ENCODE measurements at places on chromosomes 7 and 10.

DNA sequence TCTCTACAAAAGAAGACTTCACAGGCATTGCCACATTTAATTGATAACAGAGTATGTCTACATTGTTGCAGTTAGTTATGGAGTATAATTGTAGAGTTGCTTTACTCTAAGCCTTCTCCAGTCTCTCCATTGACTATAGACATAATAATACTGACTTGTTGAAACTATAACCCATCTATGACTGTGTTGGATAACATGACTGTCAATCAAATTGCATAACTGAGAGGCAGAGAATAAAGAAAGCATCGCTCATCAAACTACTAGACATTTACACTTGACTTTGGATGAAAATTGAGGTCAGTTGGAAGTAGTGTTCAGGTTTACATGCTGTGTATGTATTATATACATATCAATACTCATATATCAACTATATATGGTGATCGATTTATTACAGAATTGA is 3.4 kb upstream of the ATXN7L1 start:
- DNase-seq, result no peak

GRCh38 chr7:116325517-116325916 is 115.2 kb downstream of the TES start:
- no peak for DNase-seq

DNA sequence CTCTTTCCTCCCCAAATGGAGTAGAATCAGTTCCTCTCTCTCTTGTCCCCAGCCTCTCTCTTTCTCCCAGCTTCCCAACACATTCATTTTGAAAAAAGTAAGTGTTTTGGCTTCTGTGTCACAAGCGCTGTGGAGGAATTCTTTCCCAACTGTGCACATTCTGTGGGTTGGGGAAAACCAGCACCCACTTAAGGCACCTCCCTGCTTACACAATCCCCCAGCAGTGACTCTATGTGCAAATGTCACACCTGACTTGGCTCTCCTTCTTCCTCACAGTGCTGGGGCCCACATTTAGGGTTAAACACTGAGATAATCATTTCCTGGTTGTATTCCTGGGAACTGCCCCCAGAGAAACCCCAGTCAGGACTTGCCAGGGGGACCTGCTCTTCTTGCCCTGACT is 358.1 kb upstream of the ZNF32 start:
- no peak for DNase-seq

GRCh38 chr10:93437946-93438612 is 44.1 kb downstream of the MYOF start:
- no peak for DNase-seq

GRCh38 chr7:159093351-159093971 is 51.2 kb downstream of the VIPR2 start:
- DNase-seq, result no peak

DNA sequence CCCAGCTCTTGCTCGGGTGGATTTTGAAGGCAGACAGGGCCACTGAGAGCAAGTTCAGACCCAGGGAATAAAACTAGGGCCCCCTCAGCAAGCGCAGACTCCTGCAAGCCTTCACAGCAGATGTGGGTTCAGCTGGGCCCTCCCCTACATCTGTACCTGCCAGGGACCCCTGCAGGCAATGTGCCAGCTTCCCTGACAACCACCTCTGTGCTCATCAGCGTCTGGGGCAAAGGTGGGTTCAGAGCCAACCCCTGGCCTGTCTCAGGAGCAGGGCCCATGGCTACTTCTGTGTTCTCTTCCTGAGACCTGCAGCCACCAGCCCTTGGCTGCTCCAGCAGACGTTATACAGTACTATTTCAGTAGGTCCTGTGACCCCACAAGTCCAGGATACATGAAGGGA is 189.5 kb downstream of the DIP2C start:
- no peak for DNase-seq

DNA sequence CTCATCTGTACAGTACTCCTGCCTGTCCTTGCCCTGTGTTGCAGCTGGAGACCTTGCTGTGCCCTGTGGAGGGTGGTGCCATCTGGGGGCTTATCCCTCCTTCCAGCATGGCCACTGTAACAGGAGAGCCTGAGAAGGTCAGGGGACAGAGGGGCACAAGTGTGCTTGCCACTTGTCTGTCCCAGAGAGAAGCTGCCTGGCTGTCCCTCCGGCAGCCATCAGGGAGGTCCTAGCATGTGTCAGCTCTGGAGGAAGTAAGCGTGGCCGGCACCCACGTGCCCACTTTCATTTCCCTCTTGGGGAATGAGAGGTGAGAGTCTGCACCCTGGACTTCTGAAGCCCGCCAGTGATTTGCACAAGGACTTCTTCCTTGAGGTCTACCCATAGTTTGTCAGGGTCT is 97.0 kb upstream of the PPIF start:
- DNase-seq, result no peak

DNA sequence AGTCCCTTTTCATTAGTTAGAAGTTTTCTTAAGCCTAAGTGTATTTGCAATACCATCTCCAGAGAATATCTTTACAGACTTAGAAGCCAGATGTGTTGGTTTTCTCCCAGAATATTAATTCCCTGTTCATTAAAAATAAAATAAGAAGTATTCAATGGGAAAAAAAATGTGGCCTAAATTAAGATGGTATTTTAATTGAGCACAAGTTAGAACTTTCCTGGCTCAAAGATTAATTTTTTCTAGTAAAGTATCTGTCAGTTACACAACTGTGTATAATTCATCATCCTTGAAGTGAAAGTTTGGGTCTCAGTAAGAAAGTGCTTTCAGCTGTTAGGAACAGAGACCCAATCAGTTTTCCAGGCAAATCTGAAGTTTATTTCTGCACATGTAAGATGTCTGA is 1179.5 kb upstream of the C7orf33 start:
- DNase-seq, result no peak

- DNase-seq, result no peak
Observed at GRCh38 chr10:656883-657282, 32.6 kb downstream of the DIP2C start.

GRCh38 chr10:90857635-90858460 is at the start of gene HTR7:
Gene HTR7, minus strand, starts transcription at chr10:90858039. Its CDS starts 368 bp downstream, at chr10:90857671.
- no peak for DNase-seq

DNA sequence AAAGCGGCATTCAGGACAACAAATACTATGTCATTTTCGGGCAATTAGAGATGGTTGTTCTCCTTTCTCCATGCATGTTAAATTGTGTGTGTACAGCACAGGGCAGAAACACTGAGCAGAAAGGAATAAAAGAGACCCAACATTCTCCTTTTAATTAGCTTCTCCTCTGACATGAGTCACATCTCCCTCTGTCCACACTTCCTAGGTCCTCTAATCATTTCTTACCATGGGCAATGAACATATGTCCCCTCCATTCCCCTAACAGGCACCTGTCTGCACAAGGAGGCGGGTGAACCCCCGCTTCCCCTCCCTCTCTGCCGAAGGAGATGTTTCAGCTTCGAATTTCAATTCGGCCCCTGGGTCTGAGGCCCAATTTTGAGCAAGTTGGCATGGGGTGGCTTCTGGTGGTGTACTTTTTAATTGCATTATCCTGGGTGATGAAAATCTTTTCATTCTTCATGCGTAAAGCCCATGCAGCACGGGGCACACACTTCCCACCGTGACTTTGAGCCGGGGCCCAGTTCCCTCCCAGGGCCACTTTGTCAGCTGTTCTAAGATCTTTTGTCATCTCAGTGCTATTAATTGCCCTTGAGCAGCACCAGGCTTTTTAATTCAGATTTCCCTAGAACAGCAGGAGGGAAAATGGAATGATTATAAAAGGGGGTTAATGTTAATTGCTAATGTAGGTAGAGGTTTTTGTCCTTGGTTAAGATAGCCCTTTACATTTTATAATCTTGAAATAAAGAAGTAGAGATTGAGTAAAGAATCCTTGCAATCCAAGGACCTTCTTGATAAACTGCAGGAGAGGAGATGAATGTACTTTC is 219.5 kb upstream of the NRP1 start:
- no peak for DNase-seq

- DNase-seq, result no peak
Observed at GRCh38 chr10:132867801-132868644, 74.3 kb downstream of the CFAP46 start.

GRCh38 chr10:69835233-69835632 is 33.5 kb downstream of the COL13A1 start:
- no peak for DNase-seq

DNA sequence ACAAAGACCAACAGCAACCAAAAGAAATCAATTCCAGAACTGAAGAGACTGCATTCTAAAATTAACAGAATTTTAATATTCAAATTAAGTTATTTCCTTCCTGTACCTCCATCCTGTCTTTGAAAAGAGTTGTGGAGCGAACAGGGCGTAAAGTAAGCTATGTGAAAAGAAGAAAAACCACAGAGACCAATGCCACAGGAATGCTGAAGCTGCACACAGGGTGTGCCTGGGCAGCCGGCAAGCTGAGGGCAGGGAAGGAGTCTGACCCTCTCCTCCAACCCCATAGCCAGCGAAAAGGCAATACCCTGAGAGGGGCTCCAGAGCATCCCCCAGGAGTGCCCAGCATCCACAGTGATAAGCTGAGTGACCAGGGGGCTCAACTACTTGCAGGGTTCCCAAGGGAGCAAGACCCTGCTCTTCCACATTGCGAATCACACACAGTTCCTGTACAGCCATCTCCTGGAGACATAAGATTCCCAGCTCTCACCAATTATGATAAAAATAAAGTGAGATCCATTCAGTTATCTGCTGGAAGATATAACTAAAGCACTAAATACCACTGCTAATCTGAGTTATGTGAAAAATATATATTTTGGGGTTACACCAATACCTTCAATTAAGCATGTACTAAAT is 93.8 kb downstream of the PARD3 start:
- peak; percentile 18 for DNase-seq

- DNase-seq, result no peak
Observed at GRCh38 chr7:40935435-40935834, 767.5 kb downstream of the INHBA start.

- no peak for DNase-seq
Observed at GRCh38 chr7:101659706-101660105, 30.6 kb upstream of the MYL10 start.

DNA sequence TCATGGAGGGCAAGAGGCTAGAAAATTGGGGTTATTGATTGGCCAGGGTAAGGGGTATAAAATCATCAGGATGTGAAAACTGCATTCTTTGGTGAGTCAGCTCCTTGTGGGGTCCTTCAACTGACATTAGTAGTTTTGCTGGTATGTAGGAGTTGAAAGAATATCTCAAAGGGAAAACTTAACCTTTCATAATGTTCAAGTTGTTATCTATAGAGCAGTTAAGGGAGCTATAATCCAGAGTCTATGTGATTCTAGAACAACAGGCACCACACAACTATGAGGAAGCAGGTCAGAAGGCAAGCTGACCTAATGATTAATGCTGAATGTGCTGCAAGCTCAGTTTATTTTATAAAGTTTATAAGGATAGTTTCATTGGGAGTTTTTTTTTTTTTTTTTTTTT is 13.7 kb downstream of the PRPS1L1 start:
- DNase-seq, result no peak

DNA sequence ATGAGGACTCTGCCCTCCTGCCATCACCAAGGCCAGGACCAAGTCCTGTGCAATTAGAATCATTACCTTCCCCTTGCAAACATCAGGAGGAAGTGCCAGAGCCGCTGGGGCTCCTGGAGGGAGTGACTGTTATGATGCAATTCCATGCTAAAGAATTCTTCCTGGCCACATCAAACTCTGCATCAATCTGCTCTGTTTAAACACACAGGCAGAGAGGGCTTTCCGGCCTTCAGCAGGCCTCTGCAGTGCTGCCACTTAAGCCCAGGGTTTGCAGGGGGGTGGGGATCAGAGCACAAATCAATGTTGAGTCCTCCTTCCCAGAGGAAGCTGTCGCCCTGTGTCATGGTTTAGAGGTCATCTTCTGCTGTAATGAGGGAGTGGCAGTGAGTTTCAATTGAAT is 58.1 kb downstream of the CTBP2 start:
- DNase-seq, result no peak

DNA sequence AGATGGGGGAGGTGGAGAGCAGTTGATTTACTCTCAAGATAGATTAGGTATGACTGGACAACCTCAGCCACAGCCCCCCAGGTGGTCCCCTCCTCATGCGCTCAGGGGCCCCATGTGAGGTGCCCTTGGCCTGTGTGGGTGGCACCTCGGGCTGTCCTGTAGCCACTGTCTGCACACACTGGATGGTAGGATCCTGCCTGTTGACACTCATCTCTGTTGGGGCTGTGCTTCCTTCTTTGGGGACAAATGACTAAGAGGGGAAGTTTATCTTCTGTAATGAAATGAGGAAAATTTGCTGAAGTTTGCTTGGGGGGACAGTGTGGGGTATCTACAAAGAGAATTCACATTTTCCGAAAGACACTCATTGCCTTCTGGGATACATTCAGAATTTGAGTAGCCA is 53.6 kb upstream of the ANTXRL start:
- DNase-seq, result no peak

- no peak for DNase-seq
Observed at GRCh38 chr7:127582361-127582760, 3.0 kb downstream of the GCC1 start.

GRCh38 chr7:127417346-127417745 is 24.8 kb upstream of the ZNF800 start:
- DNase-seq, result no peak

DNA sequence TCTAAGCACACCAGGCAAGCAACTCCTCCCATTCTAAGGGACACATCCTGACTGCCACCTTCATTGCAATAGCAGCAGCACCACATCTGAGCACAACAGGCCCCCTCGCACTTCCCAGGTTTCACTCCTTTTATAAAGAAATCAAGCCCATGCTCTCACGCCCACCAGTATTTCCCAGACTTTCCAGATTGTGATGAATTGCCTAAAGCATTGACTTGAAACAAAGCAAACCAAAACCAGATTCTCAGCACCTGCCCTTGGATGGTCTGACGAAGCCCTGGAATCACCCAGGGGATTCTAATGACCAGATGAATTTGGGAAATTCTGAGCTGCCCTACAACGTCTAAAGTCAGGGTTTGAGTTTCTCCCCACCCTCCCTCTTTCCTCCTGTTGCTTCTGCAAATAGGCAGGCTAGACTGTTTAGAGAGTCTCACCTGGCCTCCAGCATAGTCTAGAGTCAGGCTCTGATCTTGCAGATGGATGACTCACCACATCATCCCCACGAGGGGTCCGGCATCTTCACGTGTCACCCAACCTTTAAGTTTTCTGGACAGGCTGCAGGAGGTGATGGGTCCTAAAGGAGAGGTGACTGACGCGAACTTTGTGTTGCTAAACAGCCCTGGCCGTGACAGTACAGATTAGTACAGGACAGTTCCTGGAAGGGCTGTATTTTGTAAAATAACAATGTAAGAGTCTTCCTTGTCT is 198.0 kb downstream of the SKIDA1 start:
- no peak for DNase-seq

- no peak for DNase-seq
Observed at GRCh38 chr7:27375958-27376357, 133.4 kb downstream of the EVX1 start.

Data from amniotic stem cell (primary cell).